CD4-positive, alpha-beta T cell treated with Interleukin-21 for 1 hour (primary cell): ENCODE measurements at places on chromosomes 2 and 18.

DNA sequence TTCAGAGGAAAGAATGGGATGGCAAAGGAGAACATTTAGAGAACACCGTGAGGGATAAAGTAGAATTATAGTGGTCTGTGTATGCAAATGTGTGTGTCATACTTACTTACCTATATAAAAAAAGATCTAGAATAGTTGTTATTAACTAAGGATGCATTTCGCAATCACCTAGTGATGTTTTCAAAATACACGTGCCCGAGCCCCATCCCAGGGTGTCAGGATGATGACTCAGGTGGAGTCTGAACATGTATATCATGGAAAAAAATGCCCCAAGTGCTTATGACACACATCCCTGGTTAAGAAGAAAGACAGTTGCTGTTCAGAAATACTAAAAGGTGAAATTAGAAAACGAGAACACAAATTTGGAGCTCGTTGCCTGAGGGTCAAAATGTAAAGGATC is 109.0 kb downstream of the CERS6 start:
- DNase-seq: no peak

DNA sequence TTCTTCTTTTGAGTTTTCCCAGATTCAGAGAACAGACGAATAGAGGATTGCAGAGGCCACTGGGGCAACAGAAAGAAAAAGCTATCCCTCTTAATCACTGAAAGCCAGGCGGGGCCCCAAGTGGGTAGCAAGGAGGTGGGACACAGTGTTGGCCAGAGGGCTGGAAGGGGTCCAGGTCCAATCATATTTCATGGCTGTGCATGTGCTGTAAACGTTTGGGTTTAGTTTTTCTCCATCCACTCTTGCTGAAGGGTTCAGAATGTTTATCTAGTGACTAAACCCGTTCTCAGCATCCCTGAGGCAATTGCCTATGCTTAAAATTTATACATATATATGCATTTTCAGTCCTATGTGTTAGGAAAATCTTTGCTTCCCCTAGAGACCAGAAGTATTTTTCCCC is 99.4 kb upstream of the EPHA4 start:
- no peak for DNase-seq

GRCh38 chr18:77894060-77894459 is 644.4 kb downstream of the GALR1 start:
- DNase-seq: no peak

DNA sequence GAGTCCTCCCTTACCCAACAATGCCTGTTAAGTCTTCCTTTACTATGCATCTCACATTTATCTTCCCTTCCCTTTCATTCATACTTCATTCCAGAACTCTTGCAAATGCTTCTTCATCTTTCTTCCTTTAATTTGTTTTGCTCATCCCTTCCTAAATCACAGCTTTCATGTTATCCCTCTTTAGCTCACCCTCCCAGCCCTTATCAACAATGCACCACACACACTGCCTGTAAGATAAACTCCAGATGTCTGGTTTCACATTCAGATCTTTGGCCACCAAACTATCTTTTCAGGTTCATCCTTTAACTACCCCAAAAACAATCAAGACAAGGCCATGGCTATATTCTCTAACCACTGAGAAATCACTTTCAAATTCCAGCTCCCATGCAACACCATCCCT is 3.4 kb downstream of the CCDC93 start:
- DNase-seq: no peak

DNA sequence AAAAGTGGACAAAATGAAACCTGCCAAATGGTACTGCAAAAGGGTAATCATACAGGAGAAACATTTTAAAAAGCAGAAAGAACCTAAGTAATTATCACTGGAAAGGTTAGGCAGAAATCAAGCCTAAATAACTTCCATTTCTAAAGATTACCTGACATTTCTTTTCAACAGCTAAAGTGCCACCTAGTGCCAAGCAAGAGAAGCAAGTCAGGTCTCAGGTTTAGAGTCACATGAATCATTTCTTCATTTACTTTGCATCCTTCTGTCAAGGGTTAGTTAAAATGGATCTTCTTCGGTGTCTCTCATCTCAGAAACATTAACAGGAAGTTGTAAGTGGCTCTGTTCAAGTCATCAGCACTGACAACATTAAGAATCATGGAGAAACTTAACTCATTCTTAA is 90.3 kb downstream of the AKAIN1 start:
- no peak for DNase-seq
